SK-MEL-5 (cell line): ENCODE measurements at places on chromosomes 13 and 19.

DNA sequence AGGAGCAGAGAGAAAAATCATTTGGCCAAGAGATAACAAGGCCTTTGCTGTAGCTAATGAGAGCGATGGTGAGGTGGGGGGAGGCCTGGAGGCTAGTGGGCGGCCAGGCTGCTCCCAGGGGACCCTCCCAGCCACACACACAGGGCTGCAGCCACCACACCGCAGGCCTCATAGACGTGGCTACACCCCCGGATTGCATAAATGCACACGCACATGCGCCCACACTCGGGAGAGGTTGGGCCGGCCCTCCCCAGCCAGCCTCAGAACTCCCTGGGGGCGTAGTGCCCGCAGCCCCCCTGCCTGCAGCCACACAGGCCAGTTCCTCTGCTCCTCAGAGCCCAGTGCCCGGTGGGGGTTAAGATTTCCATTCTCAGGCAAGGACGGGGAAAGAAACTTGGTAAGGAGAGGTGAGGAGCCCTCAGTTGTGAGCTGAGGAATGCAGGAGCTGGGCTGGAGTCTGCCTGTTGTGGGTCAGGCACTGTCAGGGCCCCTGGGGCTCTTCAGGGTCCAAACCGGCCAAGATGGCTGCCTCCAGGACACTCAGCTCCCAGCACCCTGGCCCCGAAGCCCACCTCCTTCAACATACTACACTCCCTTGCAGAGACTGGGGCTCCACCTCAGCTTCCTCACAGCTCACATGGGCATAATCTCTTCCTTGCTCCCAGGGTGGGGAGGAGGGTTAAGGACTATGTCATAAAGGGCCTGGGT is 8.0 kb downstream of the PTH2 start:
- no peak for DNase-seq

DNA sequence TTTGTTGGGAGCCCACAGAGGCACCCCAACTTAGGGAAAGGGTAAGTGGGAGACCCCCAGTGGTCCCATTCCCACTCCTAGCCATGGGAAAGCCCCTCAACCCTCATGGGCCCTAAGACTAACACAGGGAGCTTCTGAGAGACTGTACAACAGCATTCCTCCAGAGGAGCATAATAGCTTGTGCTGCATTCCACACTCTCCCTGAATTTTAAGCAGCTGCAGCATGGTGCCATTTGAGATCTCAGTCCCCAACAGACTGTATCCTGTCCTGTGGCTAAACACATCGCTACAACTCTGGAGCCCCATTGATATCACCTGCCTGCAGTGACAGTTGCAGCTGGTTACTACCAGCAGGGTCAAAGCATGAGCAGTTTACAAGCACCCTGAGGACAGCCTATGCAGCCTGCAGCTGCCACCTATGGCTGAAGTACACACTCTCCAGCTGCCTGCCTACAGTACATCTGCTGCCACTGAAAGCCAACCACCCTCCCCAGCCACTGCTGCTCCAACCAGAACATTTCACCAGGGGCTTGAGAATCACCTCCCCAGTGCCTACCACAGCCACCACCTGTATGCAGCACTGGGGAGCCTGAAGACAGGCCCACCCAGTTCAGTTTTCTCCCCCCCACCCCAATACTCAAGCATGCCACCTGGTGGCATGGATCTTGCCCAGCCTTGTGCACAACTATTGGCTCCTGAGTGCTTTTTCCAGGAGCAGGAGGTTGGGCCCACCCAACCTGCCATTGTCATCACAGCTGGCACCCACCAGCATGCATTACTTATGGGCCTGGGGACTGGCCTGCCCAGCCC is 557.3 kb downstream of the GPC5 start:
- DNase-seq: no peak

DNA sequence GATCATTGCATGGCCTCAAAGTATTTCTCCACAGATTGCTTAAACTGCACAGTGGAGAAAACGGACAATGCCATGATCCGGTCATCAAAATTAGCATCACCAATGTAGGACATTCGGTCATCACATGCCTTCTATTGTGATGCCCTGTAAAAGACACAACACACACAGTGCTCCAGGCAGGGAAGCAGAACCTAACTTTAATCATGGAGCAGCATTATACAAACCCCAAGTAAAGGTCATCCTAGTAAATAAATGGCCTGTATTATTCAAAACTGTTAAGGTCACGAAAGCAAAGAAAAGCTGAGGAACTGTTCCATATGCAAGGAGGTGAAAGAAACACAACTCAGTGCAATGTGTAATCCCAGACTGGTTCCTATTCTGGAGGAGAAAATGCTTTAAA is 42.2 kb downstream of the TGDS start:
- peak; percentile 68 for DNase-seq

DNA sequence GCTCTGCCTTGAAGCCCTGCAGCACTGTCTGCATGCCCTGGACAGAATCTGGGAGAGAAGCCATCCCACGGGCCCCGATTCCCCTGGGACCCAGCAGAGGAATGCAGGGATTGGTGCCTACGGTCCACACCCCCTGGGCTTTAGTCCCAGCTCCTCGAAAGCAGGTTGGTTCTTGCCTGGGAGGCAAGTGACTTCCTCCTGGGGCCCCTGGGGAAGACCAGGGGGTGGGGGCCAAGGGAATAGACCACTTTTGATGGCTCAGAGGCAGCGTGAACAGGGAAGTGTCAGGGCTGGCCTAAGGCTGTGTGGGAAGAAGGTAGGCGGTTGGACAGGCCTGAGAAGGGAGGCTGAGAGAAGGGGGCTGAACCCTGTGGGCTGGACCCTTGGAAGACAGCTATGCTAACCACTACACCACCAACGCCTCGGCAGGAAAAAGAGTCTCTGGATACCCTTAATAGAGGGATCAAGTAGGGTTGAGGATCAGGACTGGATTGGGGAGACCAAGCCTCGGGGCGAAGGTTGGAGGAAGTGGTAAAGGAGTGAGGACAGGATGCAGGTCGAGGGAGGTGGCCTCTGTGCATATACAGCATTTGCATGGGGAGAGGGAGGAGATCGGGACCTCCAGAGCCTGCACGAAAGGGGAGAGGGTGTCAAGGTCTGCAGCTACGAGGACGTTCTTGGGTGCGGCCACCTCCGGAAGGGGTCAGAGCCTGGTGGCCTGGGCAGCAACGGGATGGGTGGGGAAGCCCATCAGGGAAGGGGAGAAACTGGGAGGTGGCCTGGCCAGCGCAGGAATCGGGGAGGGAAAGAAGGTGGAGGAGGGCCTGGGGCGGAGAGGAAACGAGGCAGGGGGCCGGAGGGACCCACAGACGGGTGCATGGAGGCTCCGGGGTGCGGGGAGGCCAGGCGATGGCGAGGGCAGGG is 709 bp downstream of the DPP9 start:
- peak; percentile 39 for DNase-seq

- peak; percentile 90 for DNase-seq
Measured at GRCh38 chr19:17766543-17767131, 15.4 kb downstream of the FCHO1 start.

DNA sequence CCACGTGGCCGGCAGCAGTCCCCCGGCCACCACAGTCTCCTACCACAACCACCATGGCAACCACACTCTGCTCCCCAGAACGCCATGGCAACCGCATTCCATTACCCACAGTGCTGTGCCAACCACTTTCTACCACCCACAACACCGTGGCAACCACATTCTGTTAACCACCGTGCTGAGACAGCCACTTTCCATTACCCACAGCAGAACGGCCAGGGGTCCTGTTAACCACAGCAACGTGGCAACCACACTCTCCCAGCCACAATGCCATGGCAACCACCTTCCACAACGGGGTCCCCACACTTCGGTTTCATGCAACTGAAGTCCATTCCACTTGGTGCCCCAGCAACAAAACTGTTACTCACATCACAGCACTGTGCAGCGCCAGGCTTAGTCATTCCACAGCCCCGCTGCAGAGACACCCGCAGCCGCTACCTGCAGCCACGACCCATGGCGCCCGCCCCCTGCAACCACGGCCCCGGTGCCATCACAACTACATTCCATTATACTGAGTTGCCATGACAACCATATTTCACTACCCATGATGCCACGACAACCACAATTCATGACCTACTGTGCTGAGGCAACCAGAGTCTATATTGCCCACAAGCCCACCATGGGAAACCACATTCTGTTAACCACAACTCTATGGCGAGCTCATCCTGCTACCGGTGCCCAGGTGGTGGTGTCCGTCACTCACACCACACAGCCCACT is 10.0 kb downstream of the DPF1 start:
- no peak for DNase-seq

DNA sequence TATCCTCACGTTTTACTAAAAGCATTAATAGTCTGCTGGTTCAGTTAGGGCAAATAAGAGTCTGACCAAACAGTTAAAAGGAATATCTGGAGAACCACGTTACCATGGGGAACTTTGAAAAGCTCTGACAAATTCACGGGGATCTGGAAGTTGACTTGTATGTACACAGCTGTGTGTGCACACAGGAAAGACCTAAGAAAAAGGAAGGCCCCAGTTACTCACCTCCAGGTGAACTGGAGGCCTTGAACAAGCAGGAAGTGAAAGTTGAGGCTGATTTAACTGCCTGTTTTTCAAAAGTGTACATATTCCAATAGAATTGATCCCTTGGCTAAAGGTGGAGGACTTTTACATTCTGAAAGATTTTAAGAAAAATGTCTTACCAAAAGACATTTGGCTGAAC is 1891.6 kb upstream of the PCDH20 start:
- no peak for DNase-seq

DNA sequence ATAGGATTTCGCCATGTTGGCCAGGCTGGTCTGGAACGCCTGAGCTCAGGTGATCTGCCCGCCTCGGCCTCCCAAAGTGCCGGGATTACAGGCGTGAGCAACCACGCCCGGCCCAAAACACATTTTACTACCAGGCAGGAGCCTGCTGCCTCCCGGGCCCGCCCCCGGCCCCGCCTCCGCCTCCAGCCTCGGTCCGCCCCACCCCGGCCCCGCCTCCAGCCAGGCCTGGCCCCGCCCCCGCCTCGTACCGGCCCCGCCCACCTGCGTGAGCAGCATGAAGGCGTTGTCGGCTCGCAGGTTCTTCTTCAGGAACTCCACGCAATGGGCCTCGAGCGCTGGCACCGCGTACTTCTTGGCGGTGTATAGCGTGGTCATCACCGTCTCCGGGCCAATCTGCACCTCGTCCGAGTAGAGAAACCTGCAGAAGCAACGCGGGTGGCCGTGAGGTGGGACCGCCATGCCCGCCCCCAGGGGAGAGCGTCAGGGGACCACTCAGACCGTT is 22.7 kb downstream of the BTBD2 start:
- peak; percentile 7 for DNase-seq

DNA sequence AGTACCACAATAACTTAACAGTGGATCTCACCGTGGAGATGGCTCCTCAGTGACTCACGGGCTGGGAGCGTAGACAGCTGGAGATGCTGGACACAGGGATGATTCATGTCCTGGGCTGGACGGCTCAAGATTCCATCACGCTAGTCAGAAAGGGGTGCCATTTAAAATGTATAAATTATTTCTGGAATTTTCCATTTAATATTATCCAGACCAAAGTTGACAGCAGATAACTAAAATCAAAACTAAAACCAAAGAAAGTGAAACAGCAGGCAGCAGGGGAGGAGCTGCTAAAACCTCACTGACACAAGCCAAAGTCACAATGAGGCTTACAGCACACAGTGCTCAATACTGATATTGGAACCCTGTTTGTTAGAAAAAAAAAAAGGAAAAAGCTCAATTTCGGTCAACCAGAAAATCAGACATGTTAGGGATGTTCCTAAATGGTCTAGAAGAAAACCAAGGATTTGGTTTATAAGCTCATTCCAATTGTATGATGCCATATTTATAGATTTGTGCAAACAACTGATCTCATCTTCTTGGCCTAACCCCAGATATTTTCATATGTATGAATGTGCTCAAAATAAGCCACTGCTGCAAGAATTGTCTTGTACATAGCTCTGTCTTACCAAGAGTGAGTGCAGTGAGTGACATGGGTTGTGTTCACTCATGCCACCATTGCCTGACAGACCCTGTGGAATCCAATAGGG is 111.8 kb downstream of the SACS start:
- DNase-seq: peak; percentile 28

DNA sequence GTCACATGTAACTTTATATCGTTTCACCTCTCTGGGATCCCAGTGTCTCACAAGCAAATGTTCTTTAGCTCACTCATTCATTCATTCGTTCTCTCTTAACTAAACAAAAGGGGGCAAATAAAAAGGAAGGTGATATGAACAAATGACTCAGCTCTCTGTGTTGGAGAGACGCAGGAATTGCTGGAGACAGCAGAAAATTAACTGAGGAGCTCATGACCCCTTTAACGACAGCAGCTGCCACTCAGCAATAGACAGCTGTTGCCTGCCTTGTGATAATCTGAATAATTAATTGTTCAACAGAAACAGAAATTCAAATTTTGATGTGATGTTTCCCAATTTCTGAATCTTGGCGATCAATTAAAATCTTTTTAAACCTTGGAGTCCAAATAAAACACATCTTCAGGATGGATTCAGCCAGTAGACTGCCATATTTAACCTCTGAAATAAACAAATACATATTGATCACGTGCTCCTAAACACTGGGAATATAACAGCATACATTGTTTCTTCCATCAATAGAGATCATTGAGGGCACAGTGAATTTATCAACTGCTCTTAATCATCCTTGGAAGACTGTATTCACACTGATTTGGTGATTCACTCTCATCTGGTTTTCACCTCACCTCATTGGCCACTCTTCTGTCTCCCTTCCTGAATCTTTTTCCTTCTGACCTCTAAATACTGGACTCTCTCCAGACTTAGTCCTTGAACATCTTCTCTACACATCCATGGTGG is 63.3 kb downstream of the MBNL2 start:
- DNase-seq: peak; percentile 90

- no peak for DNase-seq
Measured at GRCh38 chr13:61187471-61187870, 228.2 kb downstream of the PCDH20 start.

- DNase-seq: no peak
Measured at GRCh38 chr19:39864118-39864517, 17.9 kb upstream of the FBL start.
